ENCODE measurements at places on chromosomes 6 and 20.

- DNase-seq, result no peak
Measured at GRCh38 chr20:25278636-25279361, 30.9 kb downstream of the PYGB start.

DNA sequence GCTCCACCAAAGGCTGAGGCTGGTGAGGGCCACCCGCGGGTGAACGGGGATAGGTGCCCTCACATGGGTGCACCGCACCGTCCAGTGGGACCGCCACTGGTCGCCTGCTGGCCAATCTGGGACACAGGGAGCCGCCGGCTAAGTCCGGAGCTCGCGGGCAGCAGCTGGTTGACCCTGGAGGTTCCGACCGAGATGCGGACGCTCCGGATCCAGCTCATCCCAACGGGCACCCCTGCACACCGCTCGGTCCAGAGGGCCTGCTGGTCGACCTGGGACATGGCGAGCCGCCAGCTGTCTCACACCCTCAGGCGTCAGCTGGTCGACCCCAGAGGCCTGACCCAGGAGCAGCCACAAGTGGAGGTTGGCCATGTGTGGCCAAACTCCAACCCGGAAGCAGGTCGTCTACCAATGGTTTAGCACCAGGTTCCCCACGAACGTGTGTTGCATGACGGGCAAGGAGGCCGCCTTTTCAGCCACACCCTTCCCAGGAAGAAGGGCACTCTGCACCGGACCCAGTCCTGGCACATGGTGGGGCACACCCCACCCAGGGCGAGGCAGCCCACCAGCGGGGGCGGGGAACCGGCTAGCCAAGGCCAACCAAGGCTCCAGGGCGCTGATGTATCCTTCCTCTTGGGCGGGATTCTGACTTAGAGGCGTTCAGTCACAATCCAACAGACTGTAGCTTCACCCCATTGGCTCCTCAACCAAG is 746.0 kb upstream of the DEFB115 start:
- DNase-seq, result no peak

GRCh38 chr6:44444853-44445252 is 57.3 kb downstream of the CDC5L start:
- no peak for DNase-seq

- DNase-seq, result no peak
Measured at GRCh38 chr6:33716379-33716778, 4.9 kb upstream of the UQCC2 start.

GRCh38 chr20:5369629-5370028 is 52.9 kb upstream of the PROKR2 start:
- DNase-seq, result no peak

DNA sequence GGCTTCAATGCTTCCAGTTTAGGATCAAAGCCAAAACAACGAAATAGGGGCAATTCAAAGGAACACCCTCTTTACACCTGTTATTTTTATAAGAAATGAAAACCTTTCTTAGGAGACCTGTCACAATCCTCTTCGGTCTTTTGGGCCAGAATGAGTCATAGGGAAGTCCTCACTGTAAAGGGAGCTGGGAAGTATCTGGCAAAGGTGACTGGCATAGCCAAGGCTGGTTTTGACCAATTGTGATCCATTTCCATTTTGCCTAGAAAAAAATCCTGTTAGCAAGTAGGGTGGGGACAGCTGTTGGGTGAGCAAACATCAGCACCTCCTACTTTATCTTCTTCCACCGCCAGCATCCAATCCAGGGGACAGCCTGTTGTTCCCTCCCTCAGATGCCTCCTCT is 343.2 kb upstream of the SULF2 start:
- no peak for DNase-seq

DNA sequence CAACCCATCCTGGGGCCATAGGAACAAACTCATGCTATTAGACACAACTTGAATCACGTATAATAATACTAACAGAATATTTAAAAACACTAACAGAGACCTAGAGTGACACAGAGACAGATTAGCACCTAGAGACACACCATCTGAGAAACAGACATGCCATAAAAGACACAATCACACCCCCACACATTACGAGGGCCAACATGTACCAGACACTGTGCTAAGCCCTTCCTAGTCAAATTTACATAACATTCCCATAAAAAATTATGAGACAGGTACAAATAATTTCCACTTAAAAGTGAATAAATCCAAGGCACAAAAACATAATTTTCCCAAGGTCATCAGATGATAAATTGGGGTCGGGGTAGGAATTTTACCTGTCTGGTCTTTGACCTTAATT is 141.1 kb upstream of the PRSS16 start:
- no peak for DNase-seq

DNA sequence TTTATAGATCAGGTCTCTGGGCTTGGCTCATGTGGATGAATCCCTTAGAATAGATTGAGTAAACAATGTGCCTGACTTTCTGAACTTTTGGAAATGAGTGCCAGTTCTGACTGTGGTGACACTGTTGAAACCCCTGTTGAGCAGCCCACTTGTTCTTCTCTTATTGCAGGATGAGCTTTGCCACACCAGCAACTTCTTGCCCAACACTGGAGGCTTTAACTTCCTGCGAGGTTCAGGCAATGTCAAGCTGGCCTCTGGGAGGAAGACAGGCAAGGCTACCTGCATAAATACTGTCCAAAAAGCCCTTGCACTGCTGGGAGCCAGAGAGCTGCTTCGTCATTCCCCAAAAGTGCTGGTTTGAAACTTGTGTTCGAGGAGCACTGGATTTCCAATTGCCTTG is 32.8 kb upstream of the SMIM8 start:
- DNase-seq, result no peak

GRCh38 chr6:25156123-25156522 is 123.1 kb upstream of the CARMIL1 start:
- DNase-seq, result no peak

- DNase-seq, result no peak
Measured at GRCh38 chr6:21393441-21394165, 199.9 kb upstream of the SOX4 start.

DNA sequence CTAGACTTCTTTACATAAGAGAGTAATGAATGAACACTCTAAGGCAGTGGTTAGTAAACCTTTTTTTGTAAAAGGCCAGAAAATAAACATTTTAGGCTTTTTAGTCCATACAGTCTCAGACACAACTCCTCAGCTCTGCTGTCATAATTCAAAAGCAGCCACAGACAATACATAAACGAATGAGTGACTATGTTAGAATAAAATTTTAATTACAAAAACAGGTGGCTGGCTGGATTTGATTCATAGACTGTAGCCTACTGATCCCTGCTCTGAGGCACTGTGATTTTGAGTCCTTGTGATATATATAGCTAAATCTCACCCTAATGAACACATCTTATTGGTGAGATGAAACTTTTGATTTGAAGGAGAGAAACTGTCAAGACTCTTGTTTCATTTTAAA is 155.1 kb downstream of the AIG1 start:
- no peak for DNase-seq

DNA sequence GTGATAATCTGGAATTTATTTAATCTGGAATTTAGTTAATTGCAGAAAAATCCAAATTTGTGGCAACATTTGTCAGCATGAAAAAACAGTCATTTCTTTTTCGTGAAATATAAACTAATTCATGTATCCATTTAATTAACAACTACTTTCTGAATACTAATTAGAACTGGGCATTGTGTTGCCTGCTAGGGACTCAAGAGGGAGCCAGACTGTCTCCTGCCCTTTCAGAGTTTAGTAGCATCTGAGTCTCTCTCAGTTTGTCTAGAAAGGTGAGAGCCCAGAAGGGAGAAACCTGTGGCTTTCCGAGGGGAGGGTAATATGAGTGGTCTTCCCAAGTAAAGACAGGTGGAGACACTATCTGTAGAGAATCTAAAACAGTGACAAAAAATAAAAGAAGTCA is 210.9 kb upstream of the HDDC2 start:
- DNase-seq, result no peak

DNA sequence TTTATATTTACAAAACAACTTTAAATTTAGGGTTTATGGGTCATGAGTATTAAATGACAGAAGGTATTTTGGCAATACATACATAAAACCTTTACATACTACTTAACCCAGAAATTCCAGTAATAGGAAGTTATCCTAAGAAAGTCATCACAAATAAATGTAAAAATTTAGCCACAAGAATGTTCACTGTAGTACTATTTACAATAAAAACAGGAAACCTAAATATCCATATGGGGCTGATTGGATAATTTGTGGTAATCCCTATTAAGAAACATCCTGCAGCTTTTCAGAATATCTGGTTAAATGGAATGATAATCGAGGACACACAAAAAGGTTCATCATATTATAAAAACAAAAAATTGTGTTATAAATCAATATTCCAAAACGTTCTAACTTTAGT is 44.4 kb downstream of the TRAM2 start:
- no peak for DNase-seq

DNA sequence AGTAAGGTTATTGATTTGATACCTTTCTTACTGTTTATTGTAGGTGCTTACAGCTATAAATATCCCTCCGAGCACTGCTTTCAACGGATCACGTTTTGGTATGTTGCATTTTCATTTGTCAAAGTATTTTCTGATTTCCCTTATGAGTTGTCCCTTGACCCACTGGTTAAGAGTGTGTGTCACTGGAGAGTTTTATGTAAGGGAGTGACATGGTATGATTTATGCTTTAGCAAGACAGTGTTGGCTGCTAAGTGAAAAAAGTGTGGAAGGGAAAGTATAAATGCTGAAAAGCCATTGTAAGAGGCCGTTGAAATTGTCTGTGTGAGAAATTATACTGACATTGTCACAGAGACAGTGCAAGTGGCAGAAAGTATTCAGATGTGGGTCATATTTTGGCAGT is 72.0 kb downstream of the SYCP2 start:
- DNase-seq, result no peak

DNA sequence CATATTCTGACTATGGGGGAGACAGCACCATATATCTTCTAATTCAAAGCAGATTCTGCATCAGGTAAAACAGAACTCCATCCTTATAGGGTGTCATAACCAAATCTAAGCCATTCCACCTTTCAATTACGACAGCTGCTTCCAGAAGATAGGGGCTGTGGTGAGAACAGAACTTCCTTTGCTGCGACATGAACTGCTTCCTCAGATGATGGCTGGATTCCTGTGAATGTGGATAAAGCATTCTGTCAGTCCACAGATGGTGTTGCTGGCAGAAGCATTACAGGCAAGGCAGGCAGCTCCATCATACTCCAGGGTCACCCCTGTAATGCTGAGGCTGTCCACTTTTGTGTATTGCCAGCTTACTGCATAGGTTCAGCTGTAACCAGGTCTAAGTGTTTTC is 172.1 kb upstream of the PROKR2 start:
- no peak for DNase-seq

DNA sequence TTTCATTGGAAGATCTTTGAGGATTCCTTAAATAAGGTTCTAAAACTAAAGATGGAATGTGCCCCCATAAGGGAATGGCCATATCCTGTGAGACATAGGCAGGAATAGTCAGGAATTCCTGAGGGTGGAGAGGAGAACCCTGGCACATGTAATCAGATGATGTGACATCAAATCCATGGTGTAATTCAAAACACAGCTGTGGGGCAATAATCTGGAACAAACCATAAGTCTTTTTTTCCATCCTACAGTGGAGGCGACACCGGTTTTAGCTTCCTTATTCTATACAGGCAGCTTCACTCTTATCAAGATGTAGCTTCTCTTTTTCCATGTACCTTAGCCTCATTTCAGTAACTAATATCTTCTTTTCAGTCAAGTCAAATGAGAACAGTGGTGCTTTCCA is 133.6 kb upstream of the CITED2 start:
- DNase-seq, result no peak
